ENCODE measurements at places on chromosomes 7 and 10.

GRCh38 chr7:118183428-118183785 is 557 bp upstream of the LSM8 start:
- DNase-seq: no peak

DNA sequence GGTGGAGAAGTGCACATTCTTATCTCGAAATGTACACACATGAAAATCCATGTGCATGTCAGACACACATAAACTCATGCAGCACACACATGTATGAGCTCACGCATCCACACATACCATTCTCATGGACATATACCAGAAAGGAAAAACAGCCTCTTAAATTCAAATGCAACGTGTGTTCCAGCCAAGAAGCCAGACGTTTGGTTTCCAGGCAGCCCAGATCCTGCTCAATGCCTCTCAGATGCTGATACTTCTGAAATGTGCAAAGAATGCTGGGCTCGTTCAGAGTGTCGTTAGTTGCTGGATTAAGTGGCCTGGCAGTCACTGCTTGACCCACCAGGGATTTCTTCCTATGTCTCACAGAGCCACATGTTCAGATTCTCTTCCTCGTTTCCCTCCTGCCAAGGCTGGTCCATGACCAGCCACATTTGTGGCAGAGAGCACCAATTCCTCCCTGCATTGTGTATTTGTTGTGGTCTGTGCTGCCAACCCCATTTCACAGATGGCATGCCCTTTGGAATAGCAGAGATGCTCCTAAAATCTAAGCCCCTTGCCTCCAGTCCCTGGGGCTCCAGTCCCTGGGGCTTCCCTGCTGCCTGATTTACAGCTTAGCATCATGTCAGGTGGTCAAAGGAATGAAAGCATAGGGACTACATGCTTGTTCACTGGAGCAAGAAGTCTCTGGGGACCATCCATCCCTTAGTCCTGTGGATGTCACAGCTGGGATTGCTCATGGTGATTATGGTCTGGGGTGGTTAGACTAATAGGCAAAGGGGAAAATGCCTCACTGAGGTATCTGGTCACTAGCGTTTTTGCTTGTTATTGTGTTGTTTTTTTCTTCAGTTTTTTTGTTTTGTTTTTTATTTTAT is 426.6 kb downstream of the PLXNA4 start:
- no peak for DNase-seq

- no peak for DNase-seq
Observed at GRCh38 chr7:20798694-20799121, 12.0 kb upstream of the SP8 start.

GRCh38 chr7:7352845-7353244 is 170.5 kb downstream of the C1GALT1 start:
- DNase-seq: no peak

All from pulmonary artery endothelial cell (primary cell).